SK-N-MC (cell line): ENCODE measurements at places on chromosomes 6 and 20.
A peak's percentile ranks its signal among the peaks of the same experiment; 100 is the strongest.

DNA sequence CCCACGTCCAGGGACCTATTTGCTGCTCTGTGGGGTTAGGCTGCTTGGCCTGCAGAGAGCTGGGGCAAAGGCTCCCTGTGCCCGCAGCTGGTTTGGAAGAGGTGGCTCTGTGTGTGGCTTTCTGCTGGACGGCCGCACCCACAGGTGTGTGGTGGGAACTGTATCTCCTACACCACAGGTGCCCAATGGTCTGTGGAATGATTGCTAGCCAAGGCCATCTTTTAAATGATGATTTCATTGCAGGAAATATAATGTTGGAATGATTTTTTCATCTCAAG, 178.4 kb downstream of the DLL1 start:
- DNase-seq: no peak

DNA sequence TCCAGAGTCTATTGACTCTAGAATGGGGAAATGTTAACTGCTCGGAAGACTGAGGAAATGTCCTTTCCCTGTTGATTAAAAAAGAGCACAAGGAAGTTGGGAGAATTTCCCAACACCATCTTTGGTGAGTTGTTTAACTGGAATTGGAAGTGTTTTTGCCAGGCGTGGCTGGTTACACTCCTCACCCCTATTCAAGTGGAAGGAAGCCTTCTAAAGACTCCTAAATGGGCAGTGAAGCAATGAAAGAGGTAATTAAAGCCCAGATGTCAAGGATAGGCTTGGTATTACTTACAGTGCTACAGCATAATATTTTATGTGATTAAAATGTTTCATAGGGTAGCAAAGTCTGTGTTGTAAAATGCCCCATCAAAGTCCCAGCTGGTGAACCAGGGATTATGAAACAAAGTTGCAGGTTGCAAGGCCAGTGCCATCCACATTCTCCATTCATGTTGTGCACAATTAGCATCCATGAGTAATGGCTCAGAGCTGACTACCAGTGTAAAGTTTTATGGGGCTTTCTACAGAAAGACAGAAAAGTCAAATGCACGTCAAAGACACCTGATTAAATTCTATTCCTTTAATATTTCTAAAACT, 52.6 kb downstream of the BTBD3 start:
- DNase-seq: no peak

DNA sequence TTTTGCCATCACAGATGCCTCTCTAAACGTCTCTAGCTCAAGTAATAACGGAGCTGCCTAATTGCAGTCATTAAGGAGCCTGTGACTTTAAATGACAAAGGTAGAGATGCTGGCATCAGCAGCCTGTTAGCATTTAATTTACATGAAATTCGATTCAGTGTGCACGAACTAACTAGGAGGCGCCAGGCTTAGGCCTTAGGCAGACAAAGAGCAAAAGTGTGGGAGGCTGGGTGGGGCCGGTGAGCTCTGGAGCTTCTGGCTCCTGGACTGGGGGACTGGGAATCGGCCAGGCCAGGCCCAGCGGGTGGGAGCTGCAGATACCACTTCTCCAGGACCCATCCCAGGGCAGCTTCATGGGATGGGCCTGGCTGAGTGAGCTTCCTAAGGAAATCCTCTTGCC, 170.0 kb upstream of the AGPAT4 start:
- peak; percentile 22 for DNase-seq

GRCh38 chr6:19734061-19734460, 103.1 kb upstream of the ID4 start:
- no peak for DNase-seq

DNA sequence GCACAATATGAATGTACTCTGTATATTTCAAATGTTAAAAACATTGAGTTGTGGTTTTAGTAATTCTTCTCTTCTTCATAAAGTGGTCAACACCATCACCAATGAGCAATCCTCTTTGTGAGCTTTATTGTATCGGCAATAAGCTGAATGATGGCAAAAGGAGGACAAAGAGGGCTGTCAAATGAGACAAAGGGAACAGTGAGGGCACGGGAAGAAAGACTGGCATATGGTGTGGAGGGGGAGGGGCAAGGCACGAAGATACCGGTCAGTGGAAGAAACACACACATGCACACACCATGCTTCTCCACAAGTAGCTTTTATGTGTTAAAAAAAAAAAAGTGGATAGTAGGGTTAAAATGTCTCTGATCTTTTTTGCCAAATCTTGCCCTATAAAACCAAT, 506.8 kb upstream of the CITED2 start:
- DNase-seq: no peak

- no peak for DNase-seq
Measured at GRCh38 chr6:41214559-41215238, 13.4 kb upstream of the TREML4 start.

DNA sequence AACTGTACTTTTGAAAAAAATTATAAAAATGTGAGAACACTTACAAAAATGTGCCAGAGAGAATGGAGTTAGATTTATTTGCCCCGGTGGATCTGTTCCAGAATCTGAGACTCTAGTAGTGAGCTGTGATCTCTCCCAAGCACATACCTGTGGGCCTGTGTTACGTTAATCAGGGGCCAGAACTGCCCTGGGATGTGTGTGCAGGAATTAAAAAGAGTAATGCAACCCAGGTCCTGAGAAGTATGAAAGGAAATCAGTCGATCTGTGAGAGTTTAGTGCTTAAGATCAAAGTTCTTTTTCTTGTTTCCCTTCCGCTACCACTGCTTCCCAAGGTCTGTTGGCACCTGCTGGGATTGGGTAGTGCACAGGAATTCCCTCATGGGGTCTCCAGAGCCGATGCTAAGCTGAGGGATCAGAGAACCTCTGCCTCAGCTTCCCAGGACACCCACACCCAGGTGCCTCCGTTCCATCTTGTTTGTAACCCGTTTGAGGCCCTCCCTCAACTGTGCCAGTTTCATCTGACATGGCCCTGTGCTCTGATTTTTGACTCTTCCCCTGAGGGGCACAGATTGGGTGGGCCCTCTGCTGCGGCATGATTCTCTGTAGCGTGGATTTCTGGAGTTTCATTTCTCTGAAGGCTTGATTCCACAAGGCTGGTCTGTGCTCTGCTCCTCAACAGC, 87.7 kb downstream of the RREB1 start:
- DNase-seq: no peak

DNA sequence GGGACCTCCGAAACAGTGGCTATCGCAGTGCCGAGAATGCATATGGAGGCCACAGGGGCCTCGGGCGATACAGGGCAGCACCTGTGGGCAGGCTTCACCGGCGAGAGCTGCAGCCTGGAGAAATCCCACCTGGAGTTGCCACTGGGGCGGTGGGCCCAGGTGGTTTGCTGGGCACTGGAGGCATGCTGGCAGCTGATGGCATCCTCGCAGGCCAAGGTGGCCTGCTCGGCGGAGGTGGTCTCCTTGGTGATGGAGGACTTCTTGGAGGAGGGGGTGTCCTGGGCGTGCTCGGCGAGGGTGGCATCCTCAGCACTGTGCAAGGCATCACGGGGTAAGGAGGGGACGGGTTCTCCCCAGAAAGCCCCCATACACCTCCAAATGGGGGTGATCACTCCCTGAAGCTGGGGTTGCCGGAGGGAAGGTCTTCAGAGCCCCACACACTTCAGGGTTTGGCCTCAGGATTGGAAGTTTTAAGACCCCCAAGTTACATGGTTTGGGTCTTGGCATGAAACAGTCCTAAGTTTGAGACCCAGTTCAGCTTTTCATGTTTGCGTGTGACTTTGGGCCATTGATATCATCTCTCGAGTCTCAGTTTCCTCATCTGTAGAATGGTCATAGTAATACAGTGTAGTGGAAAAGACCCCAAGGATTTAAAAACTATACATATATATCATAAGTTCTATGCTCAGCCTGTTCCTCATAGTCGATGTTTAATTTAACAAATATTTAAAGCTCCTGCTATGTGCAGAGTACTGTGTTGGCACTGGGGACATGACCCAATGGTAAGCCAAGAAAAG, 4.3 kb downstream of the BPIFB4 start:
- no peak for DNase-seq
